ENCODE measurements at places on chromosomes 2 and 18.

DNA sequence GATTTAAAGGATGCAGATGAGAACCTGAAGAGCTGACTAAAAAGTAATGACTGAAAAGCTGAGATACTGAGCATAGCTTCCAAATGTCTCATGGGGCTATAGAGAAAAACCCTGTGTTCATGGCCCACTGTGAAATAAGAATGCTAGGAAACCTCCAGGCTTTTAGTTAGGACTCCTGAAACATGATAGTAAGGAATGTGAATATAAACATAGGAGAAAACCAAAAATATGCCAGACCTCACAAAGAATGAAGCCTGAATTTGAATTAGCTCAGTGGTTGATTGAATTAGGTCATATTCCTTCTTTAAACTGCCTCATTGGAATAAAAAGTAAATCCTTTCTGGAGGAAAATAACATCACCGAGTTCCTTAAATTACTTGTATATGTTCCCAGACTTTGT is 194.5 kb upstream of the NXPH2 start:
- DNase-seq, result no peak

DNA sequence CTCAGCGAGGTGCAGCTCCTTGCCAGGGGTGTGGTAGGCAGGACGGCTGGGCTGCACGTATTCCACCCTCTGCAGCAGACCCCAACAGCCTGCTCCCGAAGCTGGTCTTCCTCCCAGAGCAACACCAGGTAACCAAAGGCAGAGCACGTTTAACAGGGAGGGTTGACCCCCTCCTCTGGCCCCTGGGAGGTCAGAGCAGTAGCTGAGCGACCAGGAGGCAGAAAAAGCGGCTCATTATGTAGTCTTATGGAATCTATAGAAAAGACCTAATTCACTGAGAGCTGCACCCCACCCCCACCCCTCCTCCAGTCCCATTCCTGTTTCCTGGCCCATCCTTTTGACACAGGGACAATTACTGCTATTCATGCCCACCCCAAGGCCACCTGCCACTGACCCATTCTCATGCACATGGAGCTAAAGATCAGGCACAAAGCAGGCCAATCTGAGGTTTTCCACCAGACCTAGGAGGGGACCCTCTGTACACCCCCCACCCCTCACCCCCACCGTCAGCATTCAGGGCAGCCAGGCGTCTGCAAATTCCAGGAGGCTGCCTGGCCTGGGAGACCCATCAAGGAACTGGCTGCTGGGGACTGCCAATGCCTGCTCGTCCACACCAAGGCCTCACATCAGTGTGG is 60.9 kb upstream of the FZD7 start:
- DNase-seq, result no peak

GRCh38 chr2:3814706-3815245 is 111.4 kb downstream of the DCDC2C start:
- DNase-seq, result no peak

- no peak for DNase-seq
These were observed 35.1 kb upstream of the RASGRP3 start for GRCh38 chr2:33441235-33441810.

- peak; percentile 20 for DNase-seq
These were observed 29.7 kb downstream of the NOL10 start for GRCh38 chr2:10659898-10660568.

DNA sequence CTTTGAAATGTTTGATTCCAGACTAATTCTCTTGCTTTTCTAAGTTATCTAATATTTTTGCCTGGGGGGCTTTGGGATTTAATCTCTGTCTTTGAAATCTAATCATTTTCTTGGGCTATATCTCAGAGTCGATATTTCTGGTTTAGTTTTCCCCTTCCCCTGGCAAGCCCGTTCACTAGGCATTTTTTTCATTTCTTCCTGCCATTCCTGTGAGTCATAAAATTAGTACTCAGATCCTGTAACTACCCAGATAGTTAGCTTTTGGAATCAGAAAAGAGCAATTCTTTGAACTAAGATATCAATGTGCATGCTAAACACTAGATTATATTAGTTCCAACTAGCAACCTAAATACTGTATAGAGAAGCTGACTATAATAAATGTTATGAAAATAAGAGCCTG is 29.4 kb upstream of the RNF149 start:
- no peak for DNase-seq

DNA sequence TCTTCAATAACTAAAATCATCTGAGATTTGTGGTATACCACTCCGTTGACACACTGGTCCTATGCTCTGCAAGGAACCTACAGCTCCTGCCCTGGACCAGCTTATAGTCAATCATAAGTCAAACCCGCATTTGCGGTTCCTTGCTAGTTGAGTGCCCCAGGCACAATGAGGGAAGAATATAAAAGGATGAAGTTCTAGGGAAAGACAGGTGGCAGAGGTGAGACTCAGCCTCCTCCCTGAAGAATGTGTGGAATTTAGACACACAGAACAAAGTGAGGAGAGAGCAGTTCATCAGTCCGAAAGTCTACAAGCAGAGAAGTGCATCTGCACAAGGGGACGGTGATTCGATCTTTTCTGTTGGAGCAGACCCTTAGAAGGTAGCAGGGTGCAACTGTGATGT is 615.0 kb upstream of the FANCL start:
- DNase-seq, result no peak

DNA sequence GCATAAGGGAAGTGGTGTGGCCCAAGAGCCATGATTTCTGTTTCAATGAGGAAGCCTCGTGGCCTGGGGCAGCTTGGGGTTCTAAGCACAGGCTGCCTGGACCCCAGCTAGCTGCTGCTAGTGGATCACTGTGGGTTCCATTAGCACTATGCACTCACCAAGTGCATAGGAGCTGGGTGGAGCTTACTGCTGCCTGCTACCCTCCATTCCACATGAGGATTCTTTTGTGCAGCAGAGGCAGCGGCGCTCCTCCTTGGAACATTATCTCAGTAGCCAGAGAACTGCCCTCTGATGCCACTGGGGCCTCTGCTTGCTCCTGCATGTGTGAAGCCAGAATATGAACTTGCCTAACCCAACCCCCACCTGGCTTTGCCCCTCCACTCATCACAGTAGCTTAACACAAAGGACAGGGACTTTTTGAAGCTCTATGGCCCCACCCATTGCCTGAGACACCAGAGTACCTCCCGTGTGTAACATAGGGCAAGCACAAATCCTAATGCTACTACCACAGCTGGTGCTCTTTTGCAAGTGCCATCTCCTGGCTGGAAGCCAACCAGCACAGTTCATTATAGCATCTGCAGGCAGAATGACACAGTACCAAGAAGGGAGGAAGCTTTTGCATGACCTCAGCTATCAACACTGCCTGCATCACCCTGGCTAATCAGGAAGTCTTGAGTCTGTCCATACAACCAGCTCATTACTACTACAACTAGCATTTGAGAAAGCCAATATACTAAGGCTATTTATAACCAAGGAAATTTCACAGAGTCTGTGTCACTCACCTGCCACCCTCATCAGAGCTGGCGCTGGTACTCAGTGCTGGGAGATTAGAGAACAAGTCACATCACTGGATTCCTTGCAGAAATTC is 297.0 kb upstream of the GULP1 start:
- DNase-seq, result no peak

- DNase-seq, result no peak
These were observed 363.5 kb downstream of the CBLN2 start for GRCh38 chr18:72180689-72181088.

GRCh38 chr2:1997976-1998375 is 253.7 kb upstream of the PXDN start:
- DNase-seq, result no peak

GRCh38 chr2:152584301-152584700 is 133.0 kb downstream of the PRPF40A start:
- no peak for DNase-seq

GRCh38 chr18:369224-370015 is 101.6 kb upstream of the THOC1 start:
- DNase-seq, result no peak

DNA sequence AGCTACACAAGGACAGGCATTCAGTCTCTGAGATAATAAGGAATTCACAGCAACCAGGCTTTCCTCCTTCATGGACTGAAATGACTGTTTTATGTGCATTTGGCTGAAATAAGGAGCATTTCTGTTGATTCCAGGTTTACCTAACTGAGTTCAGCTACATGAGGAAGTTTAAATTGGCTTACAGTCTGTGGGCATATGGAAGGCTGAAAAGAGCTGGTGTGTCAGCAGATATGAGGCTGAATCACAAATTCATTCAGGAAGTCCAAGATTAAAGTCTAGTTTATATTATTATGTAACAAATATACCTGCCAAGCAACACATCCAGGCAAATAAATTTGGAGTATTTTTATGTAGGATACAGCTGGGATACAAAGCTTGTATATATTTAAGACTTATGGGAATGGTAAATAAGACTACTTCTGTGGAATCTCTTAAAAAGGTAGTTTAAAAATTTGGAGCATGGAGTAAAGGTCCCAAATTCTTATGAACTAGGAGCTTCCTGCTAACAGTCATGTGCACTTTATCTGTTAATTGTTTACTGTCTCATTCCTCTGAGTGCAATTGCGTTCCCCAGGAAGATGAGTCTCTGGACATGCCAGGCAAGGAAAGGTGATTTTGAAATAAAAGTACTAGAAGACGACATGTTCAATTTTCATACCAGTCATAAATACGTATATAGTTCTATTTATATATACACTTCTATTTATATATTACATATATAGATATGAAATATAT is 53.0 kb downstream of the ZC3H8 start:
- no peak for DNase-seq

DNA sequence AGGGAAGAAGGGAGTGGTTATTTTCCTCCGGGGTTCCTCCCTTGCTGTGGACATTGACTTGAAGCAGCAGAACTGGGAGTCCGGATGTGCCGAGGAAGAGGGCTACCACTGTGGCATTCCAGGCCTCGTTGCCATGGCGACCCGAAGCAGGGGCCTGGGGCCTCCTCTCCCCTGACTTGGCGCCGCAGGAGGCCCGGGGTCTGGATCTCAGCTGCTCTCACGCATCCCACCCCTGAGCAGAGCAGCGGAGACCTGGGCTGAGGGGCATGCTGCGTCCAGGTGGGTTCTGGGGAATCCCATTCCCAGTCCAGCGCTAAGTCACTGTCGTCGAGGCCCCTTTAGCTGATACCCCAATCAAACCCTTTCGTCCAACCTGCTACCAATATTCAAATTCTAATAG is 100.2 kb downstream of the BCL11A start:
- no peak for DNase-seq

DNA sequence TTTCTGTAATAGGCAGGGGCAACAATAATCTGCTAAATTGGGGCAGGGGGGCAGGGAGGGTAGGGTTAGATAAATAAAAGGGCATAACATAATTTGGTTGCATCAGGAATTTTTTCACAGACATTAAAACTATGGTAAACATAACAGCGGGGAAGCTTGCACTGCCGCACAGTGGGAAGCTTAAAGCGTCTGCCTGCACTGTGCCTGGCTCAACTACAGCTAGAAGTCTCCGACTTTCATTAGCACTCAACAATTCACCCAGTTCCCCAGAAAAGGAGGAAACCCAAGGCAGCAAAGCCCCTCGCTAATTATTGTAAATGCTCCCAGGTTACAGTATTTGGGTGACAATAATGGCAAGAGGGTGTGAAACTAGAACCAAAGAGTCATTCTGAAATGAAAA is 562.9 kb downstream of the ARHGAP15 start:
- no peak for DNase-seq

- no peak for DNase-seq
These were observed 16.3 kb downstream of the FBLN7 start for GRCh38 chr2:112154246-112155117.

GRCh38 chr2:173043897-173044519 is 31.6 kb upstream of the MAP3K20 start:
- DNase-seq, result no peak

DNA sequence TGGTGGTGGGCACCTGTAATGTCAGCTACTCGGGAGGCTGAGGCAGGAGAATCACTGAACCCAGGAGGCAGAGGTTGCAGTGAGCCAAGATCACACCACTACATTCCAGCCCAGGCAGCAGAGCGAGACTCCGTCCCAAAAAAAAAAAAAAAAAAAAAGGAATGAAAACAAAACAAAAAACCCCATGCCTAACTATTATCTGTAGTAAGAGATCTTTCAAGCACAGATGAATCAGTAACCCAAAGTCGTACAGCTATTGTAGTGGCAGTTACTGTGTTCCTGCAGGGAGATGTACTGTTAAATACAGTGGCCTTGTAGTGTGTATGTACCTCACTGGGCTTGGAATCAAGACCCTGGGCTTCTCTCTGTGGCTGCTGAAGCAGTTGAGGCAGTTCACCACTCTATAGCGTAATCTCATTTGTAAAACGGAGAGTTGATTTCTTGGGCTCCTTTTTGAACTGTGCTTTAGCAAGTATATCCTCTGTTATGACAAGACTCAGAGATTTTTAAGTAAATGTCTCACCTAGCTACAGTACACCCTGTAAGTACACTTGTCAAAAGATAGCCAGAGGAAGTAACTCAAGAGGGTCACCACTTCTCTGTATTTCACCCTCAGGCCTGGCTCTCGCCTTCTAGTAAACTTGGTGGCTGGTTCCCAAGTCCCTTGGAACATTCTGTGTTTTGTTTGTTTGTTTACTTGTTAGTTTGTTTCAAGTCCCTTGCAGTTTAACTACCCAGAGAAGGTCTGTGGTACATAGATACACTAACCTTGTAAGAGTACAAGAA is 109.6 kb upstream of the FOSL2 start:
- DNase-seq, result no peak

DNA sequence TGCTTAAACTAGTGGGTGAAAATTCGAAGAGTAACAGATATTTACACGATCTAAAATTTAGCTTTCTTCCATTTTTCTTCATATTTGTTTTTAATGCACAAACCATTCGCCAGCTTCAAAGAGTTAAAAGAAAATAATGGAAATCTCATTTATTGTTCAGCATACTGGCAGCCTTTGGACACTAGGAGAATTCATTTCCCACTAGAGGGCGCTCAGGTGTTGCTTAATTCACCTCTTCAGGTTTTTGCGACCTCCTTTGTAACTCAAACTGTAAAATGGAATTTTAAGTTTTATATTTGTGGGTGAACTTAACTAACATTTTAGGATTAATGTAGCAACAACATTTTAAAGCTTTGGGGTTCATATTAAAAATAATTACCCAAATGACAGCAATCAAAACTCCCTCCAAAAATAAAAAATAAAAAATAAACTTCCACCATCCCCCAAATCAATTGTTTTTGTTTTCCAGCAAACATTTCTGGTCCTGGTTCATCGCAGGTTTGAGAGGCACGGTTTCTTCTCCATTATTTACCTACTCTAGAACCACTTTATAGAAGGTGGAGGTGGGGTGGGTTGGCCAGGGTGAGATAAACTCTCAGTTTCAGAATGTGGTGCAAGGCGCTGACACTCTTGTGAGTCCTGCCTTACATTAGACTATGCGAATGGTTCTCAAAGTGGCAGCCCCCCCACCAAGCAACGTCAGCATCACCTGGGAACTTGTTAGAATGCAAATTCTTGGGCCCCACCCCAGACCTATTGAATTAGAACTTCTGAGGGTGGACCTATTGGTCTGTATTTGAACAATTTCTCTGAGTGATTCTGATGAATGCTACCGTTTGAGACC is 24.7 kb upstream of the PNPT1 start:
- DNase-seq, result no peak

DNA sequence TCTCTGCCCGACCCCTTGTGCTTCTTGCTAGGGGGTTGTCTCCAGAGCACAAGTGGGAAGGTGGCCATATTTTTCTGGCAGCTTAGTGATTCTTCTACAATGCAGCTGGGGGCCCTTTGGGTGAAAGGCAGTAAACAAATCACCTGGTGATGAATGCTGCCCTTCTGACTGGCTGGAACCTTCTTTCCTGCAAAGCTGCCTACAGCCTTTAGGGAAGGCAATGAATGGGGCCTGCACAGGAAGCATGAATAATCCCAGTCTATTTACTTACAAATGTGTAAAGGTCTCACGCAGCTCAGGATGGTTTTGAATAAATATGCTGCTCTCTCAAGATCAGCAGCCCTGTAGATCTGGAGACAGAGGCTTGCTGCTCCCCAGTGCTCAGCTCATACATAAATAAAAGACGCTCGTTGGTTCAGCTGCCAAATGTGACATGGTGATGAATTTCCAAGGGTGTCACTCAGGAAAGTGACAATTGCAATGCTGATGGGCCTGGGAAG is 289.2 kb downstream of the TDRD15 start:
- DNase-seq, result no peak

All from T-helper 2 cell treated with Interferon-gamma antibody and Interleukin-4, amounts not matched to agents 5 μg/mL and 100 μg/mL, for 36 hours (primary cell).